ENCODE measurements at places on chromosomes 6 and 20.

- no peak for DNase-seq
Measured at GRCh38 chr6:125932451-125932795, 24.1 kb upstream of the HINT3 start.

DNA sequence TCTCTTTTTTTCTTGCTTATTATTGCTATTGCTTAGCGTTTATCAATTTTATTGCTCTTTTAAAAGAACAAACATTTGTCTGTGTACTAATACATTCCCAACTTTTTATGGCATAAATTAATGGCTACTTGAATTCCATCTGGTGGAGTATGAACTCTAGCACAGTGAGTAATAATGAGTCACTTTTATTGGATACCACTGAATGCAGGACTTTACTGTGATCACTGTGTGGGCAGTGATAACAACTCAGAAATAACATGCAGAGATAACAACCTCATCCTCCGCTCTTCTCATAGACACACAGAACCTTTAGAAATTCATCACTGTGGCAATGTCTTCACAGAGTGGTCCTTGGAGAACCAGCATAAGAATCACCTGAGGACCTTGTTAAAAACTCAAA lies 174.9 kb upstream of the PRND start:
- DNase-seq: no peak

DNA sequence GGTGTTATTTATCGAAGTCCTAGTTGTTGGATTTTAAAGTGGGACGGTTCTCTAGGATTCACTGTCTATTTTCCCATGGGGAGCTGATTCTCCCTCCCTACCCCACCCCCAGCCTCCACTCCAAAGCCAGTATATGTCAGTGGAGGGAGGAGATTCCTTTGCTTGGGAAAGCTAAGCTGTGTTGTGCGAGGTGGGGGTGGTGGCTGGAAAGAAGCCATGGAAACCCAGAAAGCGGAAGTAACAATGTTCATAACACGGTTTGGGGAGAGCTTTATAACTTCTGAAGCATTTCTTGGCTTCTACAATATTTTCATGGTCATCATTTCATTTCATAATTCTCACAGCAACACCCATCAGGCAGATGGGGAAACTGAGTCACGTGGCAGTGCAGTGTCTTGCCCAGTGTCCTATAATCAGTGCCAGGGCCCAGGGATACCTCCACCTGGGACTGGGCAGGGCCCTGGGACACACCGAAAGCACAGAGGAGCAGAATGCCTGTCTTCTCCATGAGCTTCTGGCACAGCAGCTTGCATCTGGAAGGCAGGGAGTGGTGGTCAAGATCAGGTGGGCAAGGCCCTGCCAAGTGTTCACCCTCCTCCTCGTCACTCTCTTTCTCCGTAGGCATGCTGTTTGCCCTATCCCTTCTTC lies 4.5 kb downstream of the SUN5 start:
- DNase-seq: no peak

DNA sequence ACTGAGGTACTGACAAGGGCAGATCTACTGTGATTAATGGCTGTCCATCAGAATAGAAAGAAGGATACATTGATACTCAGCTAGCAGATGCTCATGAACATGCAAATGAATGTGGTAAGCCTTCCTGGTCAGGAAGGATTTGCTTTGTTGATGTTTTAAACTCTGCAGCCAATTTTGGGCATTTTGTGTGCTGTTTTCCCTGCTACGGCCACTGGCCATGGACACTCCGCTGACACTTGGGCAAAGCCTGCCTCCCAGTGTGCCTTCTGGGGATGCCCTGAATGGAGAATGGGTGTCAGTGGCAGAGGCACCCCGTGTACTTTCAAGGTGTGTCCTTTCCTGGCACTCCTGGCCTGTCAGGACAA lies 113.1 kb downstream of the SOBP start:
- no peak for DNase-seq

DNA sequence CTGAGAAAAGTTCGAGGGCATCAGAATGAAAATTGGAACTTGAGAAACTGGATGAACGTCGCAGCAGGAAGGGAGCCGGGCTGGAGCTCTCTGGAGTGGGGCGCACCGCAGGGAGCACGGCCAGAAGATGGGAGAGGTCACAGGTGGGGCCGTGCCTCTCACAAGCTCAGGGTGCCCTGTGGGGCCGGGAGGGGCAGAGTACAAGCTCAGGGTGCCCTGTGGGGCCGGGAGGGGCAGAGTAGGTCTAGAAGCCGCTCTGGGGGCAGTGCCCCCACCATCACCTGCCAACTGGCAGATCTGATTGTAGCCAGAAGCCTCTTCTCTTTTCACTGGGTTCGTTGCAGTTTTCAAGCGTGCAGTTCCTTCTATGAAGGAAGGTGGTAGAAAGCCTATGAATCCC lies 61.1 kb upstream of the SNX9 start:
- DNase-seq: no peak

- DNase-seq: no peak
Measured at GRCh38 chr6:91366781-91367180, 779.9 kb upstream of the MAP3K7 start.

- DNase-seq: no peak
Measured at GRCh38 chr20:18421608-18422007, 45.2 kb downstream of the DZANK1 start.

GRCh38 chr20:62423326-62423706 lies 4.0 kb downstream of the RBBP8NL start:
- no peak for DNase-seq

DNA sequence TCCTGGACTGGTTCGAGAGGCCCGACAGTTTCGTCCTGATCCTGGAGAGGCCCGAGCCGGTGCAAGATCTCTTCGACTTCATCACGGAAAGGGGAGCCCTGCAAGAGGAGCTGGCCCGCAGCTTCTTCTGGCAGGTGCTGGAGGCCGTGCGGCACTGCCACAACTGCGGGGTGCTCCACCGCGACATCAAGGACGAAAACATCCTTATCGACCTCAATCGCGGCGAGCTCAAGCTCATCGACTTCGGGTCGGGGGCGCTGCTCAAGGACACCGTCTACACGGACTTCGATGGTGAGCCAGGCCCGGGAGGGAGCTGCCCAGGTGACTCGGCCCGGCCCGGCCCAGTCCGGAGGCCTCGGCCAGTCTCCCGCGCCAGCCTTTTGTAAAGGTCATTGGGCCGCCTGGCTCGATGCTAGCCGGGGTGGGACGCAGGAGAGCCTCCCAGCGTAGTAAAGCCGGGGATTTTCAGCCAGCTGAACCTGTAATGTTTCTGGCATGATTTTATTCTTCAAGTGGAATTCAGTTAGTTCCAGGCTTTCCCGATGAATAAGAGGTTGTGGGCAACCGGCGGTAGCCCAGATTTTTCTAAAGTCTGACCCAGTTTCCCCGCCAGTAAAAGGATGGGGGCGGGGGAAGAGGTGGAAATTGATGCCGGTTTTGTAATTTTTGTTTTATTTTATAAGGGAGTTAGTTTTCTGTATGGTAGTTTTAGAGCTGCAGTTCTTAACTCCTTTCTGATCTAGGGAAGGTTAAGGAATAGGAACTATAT lies 1.4 kb downstream of the PIM1 start:
- peak; percentile 31 for DNase-seq

GRCh38 chr20:25025091-25025861 lies 32.7 kb downstream of the ACSS1 start:
- DNase-seq: no peak

DNA sequence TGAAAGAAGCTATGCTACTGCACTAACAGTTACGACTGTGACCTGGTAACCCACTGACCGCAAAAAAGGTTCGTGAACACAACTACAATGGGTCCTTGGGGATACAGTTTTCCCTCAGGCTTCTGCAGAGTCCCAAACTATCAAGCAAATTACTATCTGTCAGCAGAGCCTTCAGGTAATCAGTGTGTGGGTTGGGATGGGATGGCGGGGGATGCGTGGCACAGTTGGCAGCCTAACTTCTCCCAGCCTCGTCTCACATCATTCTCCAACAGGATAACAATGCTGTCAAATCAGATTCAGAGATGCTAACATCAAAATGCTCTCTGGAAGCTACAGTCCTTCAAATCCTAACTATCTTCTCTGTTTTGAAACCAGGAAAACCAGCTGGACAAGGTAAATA lies 102.3 kb downstream of the EPM2A start:
- no peak for DNase-seq

GRCh38 chr6:134303891-134304290 lies 14.0 kb downstream of the SGK1 start:
- DNase-seq: no peak

DNA sequence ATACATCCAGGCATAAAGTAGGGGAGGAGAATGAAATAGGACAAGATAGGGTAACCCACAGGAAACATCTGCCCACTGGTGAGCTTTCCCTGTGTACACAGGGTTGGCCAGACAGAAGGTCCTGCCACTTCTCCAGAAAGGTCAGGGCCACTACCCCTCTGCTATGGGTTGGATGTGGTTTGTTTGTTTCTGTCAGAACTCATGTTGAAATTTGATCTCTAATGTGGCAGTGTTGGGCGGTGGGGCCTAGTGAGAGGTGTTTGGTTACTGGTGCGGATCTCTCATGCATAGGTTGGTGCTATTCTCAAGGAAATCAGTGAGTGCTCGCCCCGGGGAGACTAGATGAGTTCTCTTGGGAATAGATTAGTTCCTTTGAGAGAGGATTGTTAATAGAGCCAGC lies 15.6 kb upstream of the MAS1 start:
- DNase-seq: no peak

DNA sequence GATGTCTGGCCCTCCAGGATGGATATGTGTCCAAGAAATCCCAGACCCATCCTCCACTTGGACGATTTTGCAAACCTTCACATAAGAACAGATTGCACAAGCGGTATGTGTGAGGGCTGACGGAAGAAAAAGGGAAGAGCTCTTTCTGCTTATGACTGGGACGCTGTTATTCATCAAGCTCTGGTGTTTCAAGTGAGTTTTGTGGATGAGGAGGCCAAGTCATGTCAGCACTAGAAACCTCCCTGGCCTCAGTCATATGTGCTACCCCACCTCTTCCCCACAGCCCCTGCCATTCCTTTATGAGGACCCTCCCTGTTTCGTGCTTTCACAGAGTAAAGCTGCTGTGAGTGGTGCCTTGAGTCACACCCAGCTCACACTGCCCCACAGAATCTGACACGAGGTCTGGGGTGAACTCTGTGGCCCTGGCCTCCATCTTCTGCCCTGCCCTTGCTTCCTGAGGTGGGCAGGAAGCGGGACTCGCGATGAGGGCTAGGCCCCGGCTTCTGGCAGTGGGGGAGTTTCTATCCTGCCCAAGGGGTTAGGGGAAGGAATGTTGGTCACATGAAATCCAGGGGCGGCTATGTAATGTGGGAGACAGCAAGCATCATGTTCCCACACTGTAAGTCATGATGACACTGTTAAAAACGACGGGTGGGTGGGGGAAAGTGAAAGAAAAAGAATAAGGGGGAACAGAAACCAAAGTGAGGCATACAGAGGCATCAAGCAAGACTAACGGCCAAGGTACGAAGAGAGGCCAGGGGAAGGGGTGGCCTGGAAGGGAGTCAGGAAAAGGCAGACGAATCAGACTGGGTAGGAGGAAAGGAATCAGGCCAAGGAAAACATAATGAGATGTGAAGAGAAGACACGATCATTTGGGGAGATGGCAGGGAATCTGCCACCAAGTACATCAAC lies 78.1 kb downstream of the PRDM1 start:
- DNase-seq: no peak

DNA sequence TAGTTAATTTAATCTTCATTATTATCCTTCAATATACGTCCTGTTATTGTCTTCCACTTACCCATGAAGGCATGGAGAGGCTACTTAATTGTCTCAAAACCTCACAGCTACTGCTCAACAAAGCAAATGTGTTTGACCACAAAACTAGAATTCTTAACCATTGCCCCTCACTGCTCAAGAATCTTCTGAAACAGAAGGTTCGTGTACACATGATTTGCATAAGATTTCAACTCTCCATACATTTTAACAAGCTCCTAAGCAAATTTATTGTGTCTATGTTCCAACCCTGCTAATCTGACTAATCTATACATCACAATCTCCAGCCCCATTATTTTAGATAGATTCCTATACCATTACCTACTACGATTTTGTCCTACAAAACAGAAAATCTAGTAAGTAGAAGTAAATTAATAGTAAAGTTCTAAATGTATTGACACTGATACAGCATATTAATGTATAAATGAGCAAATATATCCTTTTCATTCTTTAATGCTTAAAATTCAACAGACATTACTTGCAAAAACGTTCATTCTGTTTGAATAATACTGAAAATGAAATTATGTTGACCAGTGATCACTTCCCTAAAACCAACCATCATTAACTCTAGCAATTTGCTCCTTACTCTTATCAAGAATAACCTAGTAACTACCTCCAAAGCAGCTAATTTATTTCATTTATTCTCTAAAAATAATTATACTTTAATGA lies 89.7 kb upstream of the RNF217 start:
- DNase-seq: no peak

DNA sequence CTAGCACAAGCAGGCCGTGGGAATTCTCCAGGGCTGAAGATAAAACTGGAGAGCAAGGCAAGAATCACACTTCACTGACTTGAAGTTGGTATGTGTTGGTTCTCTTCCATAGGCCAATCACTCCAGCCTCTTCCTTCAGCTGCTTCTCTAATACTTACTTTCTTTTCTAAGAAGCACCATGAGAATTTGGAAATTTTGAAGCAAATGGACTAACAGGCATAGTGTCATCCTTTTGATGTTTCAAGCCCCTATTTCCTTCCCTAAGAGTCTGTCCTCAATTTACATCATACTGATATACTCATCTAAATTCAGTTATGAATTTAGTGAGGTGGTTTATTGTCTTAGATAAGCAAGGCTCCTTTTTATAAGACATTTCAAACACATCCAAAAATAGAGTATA lies 24.0 kb downstream of the SLC26A8 start:
- DNase-seq: no peak

- no peak for DNase-seq
Measured at GRCh38 chr6:75326557-75327258, 42.1 kb upstream of the TMEM30A start.

GRCh38 chr20:7939663-7940062 lies 595 bp downstream of the HAO1 start:
- DNase-seq: no peak

GRCh38 chr20:24586523-24586840 lies 117.1 kb downstream of the SYNDIG1 start:
- no peak for DNase-seq

GRCh38 chr6:106997392-106998158 lies 23.0 kb upstream of the CD24 start:
- DNase-seq: no peak

GRCh38 chr6:36631326-36632011 lies 37.3 kb downstream of the SRSF3 start:
- no peak for DNase-seq

- DNase-seq: no peak
Measured at GRCh38 chr6:87799651-87800050, 97.6 kb upstream of the AKIRIN2 start.

GRCh38 chr6:64591676-64592036 lies 956.1 kb downstream of the PHF3 start:
- no peak for DNase-seq

GRCh38 chr6:153251326-153251725 lies 120.2 kb upstream of the RGS17 start:
- no peak for DNase-seq

DNA sequence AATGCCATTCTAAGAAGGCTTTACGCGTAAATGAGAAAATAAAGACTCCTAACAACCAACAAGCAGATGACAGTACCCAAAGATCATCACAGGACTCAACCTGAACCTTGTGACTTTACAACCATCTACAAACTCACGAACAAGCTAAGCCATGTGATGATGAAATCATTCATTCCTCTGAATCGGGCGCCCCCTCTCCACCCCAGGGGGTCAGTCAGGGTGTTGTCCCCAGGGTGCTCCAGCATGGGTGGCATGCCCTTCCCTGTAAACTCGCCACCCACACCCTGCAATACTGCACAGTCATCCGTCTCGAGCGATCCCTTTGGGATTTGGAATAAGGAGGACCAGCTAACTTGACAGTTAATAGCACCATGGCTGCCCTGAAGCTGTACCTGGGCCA lies 12.6 kb downstream of the SERPINB6 start:
- no peak for DNase-seq

- DNase-seq: no peak
Measured at GRCh38 chr20:32524829-32525501, 60.2 kb downstream of the NOL4L start.
